ENCODE measurements at places on chromosomes 5 and 9.

- no peak for DNase-seq
These were observed 1774.7 kb upstream of the ACO1 start for GRCh38 chr9:30609713-30610112.

DNA sequence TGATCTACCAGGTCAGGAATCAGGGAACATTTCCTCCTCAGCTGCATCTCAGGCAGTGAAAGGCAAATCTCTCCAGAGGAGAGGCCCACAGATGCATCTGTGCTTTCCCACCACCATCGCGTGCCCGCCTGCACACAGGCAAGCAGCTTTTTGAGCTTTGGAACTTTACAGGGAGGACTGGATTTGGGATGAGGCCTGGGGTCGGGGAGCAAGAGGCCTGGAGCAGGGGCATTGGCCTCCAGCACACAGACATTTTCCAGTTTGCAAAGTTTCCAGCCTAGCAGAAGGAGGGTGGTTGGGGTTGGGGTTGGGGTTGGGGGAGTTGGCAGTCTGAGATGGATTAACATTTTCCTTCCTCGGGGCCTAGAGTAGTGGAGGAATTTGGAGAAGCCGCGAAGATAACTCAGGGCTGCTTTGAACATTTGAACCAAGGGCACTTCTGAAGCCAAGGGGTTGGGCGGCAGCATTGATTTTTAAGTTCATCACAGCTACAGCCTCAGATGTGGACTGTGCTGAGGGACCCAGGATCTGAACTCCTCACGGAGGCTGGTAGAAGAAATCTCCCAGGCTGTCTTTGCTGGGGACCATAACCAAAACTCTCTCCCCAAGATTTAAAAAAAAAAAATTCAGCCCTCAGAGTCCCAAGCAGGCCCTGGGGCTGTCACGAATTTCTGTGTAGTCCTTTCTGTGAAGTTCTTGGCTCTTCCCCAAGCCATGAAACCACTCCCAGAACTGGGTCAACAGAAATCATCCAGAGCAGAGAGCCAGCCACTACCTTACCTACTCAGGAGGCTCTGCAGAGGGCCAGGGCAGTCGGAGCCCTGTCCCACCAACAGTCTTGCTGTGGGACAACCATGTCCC is 25.6 kb downstream of the C5orf15 start:
- DNase-seq, result no peak

DNA sequence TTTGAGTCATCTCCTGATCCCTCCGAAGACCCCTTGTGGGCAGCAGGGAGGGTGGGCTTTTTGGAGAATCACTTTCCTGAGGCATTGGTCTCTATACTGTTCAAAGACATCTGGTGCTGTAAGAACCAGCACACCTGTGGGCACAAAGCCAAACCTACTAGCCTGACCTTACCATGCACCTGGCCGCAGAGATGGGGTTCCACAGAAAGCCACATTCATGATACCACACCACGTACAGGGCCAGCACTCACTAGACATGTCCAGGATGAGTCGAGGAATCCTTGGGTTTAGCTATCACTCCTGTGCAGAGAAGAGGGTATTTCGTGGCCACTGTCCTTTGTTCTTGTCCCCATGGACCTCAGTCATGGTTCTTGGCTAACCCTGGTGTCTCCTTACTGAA is 203.4 kb downstream of the CACNA1B start:
- DNase-seq, result no peak

- no peak for DNase-seq
These were observed 9.7 kb upstream of the IPPK start for GRCh38 chr9:92679413-92680165.

GRCh38 chr9:131253891-131254491 is 22.3 kb downstream of the FAM78A start:
- no peak for DNase-seq

- DNase-seq, result no peak
These were observed 47.8 kb downstream of the ERGIC1 start for GRCh38 chr5:172881691-172882370.

DNA sequence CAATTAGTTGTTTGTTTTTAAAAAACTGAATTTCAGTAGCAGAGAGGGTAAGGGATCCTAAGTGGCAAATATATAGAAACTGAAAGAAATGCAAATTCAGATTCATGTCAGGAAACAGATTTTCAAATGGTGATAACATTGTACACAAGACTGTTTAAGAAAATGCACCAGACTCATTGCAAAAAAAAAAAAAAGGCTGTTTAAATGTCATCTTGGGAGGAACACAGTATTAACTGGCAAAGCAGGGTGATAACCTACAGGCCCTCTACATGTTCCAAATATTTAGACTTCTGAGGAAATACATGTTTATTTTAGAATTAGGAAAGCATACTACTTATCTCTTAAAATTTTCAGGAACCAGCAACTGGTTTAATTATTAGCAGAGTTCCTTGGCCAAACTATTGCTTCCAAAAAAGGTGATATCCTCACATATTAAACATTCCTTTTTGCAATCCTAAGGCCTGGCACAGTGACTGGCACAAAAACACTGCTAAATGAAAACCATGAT is 114.5 kb downstream of the TSSK1B start:
- DNase-seq, result no peak

- DNase-seq, result no peak
These were observed 267.3 kb downstream of the MLLT3 start for GRCh38 chr9:20355022-20355421.

DNA sequence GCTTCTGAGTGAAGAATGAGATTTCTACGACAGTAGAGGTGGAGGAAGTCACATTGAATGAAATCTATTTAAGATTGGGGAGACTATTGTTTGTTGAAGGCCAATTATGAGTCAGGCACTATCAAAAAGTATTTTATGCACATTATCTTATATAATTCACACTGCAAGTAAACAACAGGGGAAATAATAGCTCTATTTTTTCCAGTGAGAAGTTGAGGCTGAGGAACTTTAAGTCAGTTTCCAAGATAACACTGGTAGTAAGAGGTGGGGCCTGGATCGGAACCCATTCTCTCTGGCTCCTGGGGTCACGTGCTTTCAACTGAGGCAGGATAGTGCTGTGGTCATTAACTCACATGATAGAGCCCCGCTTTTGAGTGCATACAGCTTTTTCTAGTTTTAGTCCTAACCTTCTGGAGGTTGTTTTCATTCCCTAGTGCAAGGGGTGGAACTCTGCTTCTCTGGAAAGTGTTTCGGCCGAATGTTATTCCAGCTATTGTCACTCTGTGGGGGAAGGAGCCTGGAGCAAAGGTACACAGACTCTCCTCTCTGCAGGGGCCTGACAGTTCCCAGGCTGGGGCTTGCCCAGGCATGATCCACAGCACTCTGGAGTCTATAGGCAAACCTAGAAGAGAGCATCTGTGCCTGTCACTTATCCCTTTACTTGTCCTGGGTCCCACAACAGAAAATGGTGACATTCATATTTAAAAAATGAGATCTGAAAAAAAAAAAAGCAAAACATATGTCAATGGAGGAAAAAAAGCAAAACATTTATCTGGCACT is 352.4 kb upstream of the ACTBL2 start:
- no peak for DNase-seq

GRCh38 chr9:6639622-6640021 is 5.9 kb downstream of the GLDC start:
- DNase-seq, result no peak

DNA sequence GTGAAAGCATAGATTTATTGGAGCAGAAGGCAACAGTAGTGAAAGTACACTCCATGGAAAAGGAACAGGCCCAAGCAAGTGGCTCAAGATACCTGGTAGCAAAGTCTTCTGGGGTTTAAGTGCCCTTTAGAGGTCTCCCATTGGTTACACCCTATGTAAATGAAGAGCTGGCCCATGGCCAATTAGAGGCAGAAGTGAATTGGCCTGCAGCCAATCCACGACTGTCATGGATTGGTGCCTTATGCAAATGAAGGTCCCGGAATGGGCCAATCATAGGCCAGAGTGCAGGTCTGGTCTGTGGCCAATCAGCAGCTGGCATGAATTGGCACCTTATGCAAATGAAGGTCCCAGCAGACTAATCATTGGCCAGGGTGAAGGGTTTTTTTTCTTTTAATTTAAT is 64.2 kb upstream of the PCSK5 start:
- no peak for DNase-seq

- DNase-seq, result no peak
These were observed 85.5 kb upstream of the MARCHF11 start for GRCh38 chr5:16265141-16265540.

DNA sequence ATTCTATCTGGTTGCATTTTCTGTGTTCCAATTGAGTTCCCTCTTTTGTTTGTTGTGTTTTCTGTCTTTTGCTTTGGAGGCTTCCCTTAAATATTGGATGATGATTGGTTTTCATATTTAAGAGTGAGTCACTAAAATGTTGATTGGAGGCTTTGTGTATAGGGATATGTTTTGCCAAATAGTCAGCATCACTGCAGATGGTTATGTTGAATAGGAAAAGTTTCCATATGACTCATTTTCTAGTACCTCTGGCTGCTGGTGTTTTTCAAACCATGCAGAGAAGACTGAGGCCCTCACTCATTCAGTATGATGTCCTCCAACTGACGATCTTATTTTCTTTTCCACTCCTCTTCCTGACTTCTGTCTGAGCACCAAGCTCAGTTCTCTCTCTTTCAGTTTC is 1290.0 kb downstream of the EFNA5 start:
- DNase-seq, result no peak

GRCh38 chr5:150065346-150065745 is 21.0 kb downstream of the CSF1R start:
- DNase-seq, result no peak

DNA sequence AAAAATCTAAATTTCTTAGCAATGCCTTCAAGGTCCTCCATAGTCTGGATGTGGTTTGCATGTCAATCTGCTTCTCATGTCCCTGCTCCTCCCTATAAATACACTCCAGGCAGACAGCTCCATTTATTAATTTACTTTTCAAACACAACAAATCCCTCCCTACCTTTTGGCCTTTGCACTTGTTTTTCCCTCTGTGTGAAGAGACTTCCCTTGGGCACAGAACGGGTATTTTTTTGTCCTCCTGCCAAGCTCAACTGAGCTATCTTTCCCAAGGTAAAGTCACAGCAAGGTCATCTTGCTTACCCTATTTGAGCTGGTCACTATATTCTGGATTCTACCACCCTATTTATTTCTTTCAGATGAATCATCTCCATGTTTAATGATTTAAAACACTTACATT is 159.6 kb upstream of the ANKH start:
- no peak for DNase-seq

- DNase-seq, result no peak
These were observed 37.4 kb downstream of the SNX30 start for GRCh38 chr9:112787978-112788377.

DNA sequence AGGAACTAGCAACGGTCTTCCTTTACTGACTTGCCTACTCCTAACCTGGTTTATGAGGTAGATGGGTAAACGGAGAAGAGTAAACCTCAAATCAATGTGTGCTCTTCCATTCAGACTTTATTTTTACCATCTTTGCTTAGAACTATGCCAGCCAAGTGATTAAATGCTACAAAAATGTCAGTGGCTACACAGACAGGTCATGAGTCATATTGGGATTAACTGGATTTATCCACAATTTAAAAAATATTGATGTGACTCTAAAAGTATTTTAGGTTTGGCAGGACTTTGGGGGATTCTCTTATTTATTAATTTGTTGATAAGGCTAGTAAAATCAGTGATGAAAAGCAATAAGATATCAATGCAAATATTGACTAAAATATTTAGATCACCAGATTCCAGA is 275.0 kb downstream of the PLK2 start:
- no peak for DNase-seq

DNA sequence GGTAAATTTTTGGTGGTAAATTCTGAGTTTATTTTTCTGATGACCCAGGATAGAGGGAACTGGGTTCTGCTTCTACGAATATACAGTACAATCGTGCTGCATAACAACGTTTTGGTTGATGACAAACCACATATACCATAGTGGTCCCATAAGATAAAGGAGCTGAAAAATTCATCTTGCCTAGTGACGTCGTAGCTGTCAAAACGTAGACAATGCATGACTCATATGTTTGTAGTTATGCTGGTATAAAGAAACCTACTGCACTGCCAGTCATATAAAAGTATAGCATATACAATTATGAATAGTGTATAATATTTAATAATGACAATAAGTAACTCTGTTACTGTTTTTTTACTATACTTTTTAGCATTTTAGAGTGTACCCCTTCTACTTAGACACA is 244.0 kb downstream of the GAS1 start:
- no peak for DNase-seq

DNA sequence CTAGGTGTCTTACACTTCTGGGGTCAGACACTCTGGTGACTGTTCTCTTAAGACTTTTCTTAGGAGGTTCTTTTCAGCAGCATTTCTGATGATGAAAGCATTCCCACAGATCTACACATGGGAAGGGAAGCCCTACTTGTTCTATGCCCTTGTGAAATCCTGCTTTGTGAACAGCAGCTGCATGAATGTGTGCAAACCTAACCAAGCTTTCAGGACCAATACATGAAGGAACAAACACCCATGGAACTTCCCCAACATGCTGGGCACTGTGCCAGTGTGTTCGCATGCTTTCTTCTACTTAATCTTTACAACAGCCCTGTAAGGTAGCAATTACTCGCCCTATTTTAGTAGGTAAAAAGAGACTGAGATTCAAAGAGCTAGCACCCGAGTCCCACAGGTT is 439.9 kb upstream of the KLF4 start:
- DNase-seq, result no peak

- no peak for DNase-seq
These were observed 235.7 kb upstream of the TNC start for GRCh38 chr9:115353681-115354080.

GRCh38 chr9:99253772-99254431 is 31.8 kb downstream of the SEC61B start:
- no peak for DNase-seq

GRCh38 chr5:88480245-88480644 is 211.6 kb upstream of the TMEM161B start:
- DNase-seq, result no peak

- no peak for DNase-seq
These were observed at the start of gene ARSB for GRCh38 chr5:78985116-78985724. Gene ARSB (minus strand): TSS chr5:78985310. CDS start chr5:78985248, 62 bp downstream.

DNA sequence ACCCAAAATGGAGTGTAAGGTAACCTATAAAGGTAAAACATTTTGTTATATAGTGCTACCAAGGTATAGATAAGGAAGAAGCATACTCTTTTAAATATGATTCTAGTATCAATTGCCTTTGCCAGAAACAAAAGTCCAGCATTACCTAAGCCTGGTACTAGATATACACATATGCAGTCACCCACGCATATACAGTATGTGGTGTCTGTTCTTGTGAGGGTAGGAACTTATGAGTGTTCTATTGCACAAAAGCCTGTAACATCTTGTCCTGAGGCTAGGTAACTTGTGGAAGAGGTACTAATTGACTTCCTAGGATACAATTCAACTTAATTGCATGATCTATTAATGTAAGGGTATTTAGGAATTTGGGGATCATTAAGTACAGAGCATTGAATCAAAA is 31.3 kb upstream of the IFNE start:
- DNase-seq, result no peak

GRCh38 chr9:113887436-113887835 is 11.3 kb downstream of the ZNF618 start:
- no peak for DNase-seq

Measured in C1 segment of cervical spinal cord (tissue), 14 donors.